ENCODE measurements at places on chromosomes 16 and 17.

GRCh38 chr16:56199164-56199563, 7.9 kb downstream of the GNAO1 start:
- no peak for DNase-seq

DNA sequence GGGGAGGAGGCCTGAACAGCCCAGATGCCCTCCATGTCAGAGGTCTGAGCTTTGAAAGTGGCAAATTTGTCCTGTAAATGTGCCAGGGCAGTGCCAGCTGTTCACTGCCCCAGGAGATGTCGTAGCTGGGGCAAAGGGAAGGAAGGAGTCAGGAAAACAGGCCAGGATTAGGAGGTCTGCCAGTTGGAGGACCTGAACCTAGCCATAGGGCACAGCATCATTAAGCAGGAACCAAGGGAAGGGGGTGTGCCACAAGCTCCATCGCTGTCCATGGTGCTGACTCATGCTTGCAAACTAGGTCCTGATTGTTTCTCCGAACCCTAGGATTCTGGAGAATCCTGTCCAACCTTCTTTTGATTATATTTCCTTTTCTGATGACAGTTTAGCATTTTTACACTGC, 124.2 kb downstream of the TMEM132E start:
- DNase-seq, result peak; percentile 2

DNA sequence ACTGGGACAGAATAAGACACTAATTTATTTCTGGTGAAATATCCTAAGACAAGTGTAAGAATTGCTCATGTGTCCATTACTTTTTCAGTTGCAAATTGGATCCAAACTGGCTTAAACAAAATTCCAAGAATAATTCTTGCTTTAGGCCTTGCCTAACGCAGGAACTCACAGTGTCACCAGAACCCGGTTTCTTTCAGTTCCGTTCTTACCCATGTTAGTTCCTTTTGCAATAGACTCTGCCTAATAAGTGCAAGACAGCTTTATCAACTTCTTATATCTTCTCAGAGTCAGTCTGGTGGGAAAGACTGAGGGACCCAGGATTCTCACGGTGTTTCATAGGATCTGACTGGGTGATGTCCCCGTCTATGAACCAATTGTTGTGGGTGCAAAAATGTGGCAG, 24.7 kb downstream of the GDE1 start:
- peak; percentile 45 for DNase-seq

DNA sequence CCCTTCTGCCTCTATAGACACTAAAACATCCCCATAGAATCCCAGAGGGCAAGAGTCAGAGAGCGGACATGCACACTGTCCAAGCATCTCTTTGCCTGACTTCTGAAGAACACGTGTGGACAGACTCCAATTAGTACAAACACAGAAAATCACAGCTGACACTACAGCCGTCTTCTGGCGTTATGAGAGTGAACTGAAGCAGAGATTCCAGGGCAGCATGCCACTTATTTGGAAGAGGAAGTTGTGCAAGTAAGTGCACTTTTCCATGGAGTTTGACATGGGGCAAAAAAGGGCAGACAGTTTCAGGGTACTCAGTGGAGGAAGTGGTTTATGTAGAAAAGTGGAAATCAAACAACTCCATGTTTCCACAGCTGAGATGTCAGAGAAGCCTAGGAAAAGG, 16.8 kb upstream of the ZNF287 start:
- no peak for DNase-seq

DNA sequence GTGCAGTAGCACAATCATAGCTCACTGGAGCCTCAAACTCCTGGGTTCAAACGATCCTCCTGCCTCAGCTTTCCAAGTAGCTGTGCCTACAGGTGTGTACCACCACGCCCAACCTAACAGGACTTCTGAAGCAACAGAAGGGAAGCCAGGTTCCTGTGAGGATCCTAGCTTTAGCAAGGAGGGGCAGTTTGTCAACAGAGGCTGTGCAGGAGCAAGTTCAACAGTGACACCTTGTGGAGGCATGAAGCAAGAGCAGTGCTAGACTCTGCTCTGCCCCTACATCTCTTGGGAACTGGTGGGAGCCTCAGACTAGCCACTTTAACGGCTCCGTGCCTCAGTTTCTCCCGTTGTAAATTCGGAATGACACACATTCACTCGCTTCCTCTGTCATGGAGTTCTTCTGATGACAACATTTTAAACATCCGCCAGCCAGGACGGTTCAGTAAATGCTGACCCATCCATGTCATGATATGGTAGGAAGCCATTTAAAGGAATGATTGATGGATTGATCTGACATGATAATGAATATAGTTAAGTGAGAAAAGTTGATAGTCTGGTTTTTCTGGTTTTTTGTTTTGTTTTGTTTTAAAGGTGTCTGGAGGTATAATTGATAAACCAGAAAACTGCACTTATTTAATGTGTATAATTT, 218.7 kb downstream of the MRTFB start:
- DNase-seq, result peak; percentile 23

- DNase-seq, result no peak
Measured at GRCh38 chr17:10105513-10106001, 92.8 kb downstream of the GAS7 start.

GRCh38 chr17:58277802-58278595, 2.7 kb downstream of the MPO start:
- peak; percentile 33 for DNase-seq

DNA sequence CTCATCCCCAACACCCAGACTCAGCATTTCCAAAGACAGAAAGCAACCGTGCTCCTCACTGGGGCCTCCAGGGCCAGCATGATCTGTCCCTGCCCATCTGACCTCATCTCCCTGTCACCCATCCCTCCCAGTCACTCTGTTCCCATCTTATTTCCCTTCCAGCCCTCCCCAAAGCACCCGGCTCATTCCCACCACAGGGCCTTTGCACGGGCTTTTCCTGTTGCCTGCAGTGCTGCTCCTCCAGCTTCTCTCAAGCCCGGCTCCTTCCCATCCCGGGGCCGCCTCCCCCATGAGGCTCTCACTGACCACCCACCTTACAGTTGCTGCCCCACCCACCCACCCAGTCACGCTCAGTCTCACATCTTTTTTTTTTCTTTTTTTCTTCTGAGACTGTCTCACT, 54.8 kb downstream of the RMI2 start:
- no peak for DNase-seq

- no peak for DNase-seq
Measured at GRCh38 chr17:36686123-36686669, 84.8 kb downstream of the MRM1 start.

GRCh38 chr16:1706386-1707192, 594 bp downstream of the MAPK8IP3 start:
- DNase-seq, result no peak

DNA sequence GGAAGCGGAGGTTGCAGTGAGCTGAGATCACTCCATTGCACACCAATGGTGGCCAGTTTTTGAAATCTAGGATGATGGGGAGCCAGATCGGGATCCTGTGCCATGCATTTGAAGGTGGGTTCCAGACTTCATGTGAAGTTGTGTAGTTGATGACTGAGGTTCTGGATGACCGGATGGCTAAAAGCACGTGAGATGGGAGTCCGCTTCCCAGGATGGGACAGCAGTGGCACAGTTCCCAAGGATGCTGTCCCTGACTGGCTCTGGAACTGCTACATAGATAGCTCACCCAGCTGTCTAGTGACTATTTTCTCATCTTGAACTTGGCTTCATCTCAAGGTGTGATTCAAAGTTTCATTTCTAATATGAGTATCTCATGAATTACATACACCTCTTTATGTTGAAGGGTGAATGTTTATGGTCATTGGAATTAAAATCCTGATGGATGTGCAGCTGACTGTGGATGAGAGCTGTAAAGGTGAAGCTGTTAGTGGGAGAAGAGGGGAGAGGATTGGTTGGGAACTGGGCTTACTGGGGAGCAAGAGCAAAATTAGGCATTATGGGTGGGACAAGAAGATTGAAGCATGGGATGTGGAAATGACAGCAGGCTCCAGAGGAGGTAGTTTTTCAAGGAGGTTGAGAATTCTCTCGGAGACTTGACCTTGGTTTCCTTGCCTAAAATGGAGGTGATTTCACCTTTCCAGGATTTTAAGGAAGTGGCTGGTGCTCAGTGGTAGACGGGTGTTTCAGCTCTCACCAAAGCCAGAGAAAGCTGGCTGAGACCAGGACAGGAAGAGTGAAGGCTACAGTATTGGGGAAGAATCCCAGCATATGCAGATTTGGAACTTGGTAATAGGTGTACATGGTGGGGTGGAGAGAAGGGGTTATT, 8.2 kb downstream of the TUFM start:
- no peak for DNase-seq

DNA sequence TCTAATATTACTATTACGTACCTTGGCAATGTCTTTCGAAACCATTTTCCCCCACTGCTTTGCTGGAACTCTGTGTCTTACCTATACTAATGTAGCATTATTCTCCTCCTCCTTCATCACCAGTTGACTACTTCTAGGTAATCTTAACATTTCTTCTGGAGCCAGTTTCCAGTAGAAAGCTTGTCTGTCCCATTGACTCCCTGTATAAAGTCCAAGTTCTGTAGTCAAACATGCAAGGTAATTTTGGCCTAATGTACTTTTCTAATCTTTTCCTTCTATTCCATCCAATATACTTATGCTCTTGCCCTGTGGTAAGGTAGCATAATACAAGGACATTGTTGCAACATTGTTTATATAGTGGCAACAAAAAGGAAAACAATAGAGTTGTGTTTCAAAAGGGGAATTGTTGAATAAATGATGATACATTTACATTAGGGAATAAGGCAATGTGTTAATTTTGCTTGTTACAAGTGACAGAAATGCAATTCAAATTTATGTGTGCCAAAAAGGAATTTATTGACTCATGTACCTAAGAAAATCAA, 27.9 kb downstream of the OMG start:
- no peak for DNase-seq

DNA sequence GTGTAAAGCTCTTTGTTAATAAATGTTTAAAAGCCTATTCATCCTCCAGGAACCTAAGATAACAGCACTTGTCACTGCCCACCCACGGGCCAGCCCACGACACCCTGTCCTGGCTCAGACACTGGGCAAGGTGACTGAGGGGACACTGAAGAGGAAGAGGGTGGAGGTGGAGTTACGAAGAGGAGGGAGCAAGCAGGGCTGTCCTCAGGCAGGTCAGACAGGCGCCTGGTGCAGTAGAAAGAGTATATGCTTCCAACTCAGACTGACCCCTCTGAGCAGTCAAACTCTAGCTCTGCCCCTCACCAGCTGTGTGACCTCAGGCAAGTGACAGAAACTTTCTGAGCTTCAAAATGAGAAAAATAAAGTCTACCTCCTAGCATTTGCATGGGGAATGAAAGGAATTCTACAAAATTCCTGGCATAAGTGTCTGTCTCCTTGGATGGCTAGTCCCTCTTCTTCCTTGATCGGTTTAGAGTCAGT, 22.8 kb downstream of the TEX2 start:
- no peak for DNase-seq

DNA sequence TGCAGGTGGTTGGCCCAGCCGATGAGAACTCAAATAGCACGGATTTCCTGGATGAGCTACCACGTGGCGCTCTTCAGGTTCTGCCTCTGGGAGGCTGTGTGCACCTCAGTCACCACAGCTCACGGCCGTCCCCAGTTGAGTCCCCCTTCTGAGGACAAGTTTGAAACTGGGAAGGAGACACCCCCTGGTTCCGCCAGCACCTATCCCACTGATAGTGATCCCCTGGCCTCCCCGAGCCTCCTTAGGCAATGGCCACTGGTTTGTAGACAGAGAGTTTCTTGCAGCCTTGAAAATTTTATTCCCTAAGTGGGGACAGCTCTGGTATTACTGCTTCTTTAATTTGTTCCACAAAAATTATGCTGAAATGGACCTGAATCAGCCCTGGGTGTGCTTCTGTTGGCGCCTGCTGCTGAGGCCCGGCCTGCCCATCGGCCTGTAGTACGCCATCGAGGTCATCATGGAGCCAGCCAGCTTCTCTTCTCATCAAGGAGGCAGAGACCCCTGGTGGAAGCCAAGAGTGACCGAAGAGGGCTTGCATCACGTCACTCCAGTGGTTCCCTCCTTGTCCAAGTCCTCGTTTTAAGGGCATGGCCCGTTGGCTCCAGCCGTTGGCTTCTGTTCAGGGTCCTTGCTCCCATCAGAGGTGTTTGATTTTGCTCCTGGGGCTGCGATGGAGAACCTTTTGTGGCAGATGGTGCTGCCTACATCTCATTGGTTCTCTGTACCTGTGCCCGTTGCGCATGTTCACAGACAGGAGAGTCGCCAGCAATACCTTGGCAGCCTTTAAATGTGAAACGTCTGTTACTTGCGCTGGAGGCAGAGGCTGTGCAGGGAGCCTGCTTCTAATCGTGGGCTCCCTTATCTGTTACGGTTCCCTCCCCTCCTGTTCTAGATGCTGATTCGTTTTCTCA, 9.3 kb downstream of the SMCR8 start:
- DNase-seq, result no peak

DNA sequence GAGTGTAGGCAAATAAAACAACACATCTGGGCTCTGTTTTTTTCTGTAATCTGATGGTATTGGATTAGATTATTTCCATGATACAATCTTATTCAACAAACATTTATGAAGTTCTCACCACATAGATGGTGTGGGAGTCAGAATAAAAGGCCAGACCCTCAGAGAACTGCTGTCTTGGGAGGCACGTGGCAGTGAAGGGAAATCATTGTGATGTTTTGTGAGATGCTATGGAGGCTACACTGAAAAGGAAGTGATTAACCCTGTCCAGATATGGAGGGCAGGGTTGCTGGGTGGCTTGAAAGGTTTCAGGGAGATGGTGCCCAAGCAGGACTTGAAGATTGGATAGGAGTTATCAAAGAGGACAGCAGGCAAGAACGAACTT, 35.6 kb downstream of the DHRS7B start:
- no peak for DNase-seq

DNA sequence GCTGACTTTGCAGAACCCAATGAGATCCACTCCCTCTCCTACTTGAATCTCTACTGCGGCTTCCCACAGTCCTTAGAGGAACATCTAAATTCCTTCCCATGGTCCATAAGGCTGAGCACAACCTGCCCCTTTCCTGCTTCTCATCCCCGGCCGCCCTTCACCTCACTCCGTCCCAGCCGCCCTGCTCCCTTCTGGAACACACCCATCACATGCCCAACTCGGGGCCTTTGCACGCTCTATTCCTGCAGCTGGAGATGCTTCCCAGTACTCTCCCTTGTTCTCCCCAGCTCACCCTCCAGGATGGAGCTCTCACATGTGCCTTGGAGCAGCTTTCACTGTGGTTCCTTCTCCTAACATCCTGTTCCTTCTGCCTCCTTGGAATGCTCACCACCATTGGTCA, 23.6 kb downstream of the NKD1 start:
- no peak for DNase-seq

GRCh38 chr17:64254755-64255154, 8.3 kb downstream of the TEX2 start:
- DNase-seq, result no peak

- no peak for DNase-seq
Measured at GRCh38 chr17:80716986-80717719, 172.5 kb downstream of the RPTOR start.

- no peak for DNase-seq
Measured at GRCh38 chr16:49277386-49277742, 4.3 kb downstream of the CBLN1 start.

DNA sequence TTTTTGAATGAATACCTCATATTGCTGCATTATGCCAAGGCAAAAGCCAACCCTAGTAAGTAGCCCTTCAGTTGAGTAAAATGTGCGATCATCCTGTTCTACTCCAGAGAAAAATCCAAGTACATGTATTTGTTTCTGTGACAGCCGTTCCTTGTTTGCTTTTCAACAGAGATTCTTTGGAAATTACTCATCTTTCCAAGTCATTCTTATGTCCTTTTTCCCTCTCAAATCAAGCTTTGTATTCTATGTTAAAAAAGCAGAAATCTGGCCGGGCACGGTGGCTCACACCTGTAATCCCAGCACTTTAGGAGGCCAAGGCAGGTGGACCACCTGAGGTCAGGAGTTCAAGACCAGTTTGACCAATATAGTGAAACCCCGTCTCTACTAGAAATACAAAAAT, 112.9 kb upstream of the HAS3 start:
- no peak for DNase-seq

- no peak for DNase-seq
Measured at GRCh38 chr17:57953219-57953618, 2.0 kb downstream of the CUEDC1 start.

Data from CD14-positive monocyte (primary cell).